ENCODE measurements at places on chromosomes 5 and 9. TPM values are rescaled to one million over a fixed set of nuclear protein-coding genes. Genes with fewer than 3 reads are reported as not detected.

DNA sequence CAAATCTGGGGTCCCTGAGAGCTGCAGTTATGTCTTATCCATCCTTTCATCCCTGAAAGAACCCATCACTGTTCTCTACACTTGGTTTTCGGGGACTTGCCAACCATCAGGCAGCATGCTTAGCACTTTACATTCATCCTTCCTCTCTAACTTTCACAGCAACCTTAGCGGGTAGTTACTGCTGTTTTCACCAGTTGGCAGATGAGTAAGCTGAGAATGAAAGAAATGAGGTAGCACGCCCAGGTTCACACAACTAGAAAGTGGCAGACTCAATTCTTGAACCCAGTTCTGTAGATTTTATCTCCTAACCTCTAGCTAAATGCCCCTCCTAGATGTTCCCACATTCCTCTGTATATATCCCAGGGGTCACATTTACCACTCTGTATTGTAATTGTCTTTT lies 342.0 kb upstream of the WWC1 start:
- no peaks in the 10 kb centered on the region for H3K27me3 ChIP-seq
- H3K4me1 ChIP-seq = no peaks in the 10 kb centered on the region
- DNase-seq = no peak
- H3K27ac ChIP-seq = no peak overlapping the region
- H3K4me3 ChIP-seq = no peak overlapping the region

DNA sequence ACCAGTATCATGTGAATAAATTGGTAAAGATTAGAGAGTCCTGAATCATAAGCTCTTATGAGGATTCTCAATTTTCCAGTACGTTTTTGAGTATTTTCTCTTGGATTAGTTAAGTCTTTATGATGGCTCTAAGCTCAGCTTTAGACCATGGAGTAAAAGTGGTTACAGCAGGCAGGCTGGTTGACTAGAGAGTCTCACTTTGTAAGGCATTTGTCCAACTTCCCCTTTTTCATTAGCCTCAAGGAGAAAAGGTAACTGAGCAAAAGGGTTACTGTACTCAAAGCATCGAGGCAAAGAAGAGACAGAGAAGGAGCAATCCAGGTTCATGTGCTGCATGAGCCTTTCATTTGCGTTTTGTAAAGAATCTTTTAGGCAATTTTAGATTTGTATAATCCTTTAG lies 8.5 kb downstream of the NOP16 start:
- H3K36me3 ChIP-seq = no peaks in the 10 kb centered on the region
- peak overlapping the region; percentile 98 for H3K27ac ChIP-seq
- no peak for DNase-seq
- H3K27me3 ChIP-seq = no peaks in the 10 kb centered on the region
- H3K4me1 ChIP-seq = peaks cover 37% of the 10 kb centered on the region
- no peak overlapping the region for H3K4me3 ChIP-seq

GRCh38 chr5:173456751-173457171 lies 128.5 kb upstream of the STC2 start:
- H3K27me3 ChIP-seq = no peaks in the 10 kb centered on the region
- no peaks in the 10 kb centered on the region for H3K36me3 ChIP-seq

The CDH10 gene
- total RNA-seq = not detected

The NIPSNAP3A gene
- 7.1 TPM for total RNA-seq

DNA sequence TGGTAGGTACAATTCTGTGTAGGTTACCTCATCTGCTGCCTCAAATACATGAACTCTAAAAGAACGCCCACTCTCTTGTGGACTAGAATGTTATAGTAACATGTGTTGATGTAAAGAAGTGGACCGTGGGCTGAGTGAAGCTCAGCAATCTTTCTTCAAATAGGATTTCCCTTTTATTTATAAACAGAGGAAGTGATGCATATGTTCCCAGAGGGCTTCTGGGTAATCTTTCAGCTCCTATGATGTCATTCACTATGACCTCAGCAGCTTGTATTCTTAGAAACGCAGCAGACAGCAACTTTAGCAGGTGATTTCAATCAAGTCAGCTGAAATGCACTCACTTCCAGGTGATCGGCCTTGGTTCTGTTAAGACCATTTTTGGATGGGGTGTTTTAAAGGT lies 14.4 kb downstream of the F2RL2 start:
- H3K4me3 ChIP-seq = no peak overlapping the region
- H3K36me3 ChIP-seq = no peaks in the 10 kb centered on the region
- no peaks in the 10 kb centered on the region for H3K27me3 ChIP-seq
- no peak for DNase-seq

- peaks cover 5% of the 10 kb centered on the region for H3K27me3 ChIP-seq
- H3K36me3 ChIP-seq = no peaks in the 10 kb centered on the region
- peaks cover 12% of the 10 kb centered on the region for H3K4me1 ChIP-seq
- DNase-seq = peak; percentile 39
Measured at GRCh38 chr9:130172161-130172857, at the start of gene NCS1. Gene NCS1 (plus strand): TSS chr9:130172404. CDS start chr9:130172664, 260 bp downstream.

DNA sequence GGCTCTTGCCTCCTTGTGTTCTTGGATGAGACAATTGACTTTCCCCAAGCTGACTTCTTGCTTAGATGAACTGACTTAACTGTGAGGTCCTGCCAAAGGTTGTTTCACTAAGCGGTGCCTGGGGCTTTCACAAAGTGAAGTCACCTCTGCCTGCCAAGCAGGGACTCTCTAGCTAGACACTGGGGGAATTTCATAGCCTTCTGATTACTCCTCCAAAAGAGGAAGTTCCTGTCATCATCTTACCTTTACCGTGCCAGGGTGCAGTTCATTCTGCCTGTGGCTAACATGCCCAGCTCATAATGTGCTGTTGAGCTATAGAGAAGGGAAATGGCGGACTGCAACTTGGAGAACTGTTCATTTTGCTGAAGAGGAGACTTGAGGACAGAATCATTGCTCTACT lies 472.0 kb upstream of the WWC1 start:
- H3K36me3 ChIP-seq = no peaks in the 10 kb centered on the region
- H3K4me1 ChIP-seq = no peaks in the 10 kb centered on the region
- no peak overlapping the region for H3K27ac ChIP-seq
- no peak for DNase-seq
- no peaks in the 10 kb centered on the region for H3K27me3 ChIP-seq
- no peak overlapping the region for H3K4me3 ChIP-seq

The MEF2C gene
- 63.8 TPM for total RNA-seq

DNA sequence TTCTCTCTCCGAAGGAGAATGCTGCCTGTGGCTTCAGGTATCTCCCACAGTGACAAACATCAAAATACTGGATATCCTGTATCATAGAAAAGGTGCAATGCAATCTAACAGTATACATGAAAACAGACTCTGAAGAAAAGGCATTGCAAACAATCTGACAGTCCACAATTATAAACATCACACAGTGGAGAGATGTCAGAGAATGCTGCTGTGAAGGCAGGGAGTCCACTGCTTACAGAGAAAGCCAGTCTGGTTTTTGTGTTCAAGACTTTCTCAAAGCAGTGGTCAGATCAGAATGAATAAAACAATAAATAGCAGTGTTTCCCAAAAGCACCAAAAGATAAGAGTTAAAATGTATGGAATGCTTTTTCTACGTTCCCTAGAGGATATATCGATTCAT lies 28.7 kb downstream of the TTC23L start:
- H3K36me3 ChIP-seq = no peaks in the 10 kb centered on the region
- H3K27ac ChIP-seq = no peak overlapping the region
- H3K4me1 ChIP-seq = no peaks in the 10 kb centered on the region
- no peak for DNase-seq

DNA sequence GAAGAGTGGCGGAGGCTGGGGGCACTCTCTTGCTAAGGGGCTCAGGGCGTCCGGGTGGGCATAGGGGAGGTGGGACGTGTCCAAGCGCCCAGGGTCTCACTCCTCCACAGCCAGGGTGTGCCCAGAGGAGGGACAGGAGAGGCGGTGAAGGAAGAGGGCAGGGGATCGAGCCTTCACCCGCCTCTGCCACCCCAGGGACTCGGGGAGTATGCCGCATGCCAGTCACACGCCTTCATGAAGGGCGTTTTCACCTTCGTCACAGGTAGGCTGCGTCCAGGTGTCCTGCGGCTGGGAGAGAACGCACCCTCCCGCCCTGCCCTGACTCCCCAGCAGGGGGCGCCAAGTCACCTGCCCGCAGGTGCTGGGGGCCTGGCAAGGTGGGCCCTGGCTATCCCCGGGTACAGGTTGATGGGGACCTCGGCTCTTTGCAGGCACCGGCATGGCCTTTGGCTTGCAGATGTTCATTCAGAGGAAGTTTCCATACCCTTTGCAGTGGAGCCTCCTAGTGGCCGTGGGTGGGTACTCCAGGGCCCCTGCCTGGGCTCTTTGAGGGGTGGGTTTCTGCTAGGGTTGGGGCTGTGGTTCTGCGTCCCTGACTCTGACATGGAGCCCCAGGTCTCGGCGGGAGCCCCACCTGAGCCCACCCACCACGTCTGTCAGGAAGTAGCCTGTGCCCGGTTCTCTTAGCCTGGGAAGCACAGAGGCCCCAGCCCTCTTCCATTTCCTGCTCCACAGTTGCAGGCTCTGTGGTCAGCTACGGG lies 552 bp downstream of the TMEM141 start:
- peak overlapping the region; percentile 81 for H3K4me3 ChIP-seq
- H3K4me1 ChIP-seq = peaks cover 12% of the 10 kb centered on the region
- no peaks in the 10 kb centered on the region for H3K36me3 ChIP-seq
- H3K27ac ChIP-seq = peak overlapping the region; percentile 95

The SPATA9 gene
- not detected for total RNA-seq

GRCh38 chr5:118557251-118557661 lies 431.1 kb downstream of the DTWD2 start:
- H3K27me3 ChIP-seq = no peaks in the 10 kb centered on the region
- no peak overlapping the region for H3K4me3 ChIP-seq
- no peak for DNase-seq

The PCDHGA7 gene
- 1.9 TPM for total RNA-seq

GRCh38 chr5:80141147-80141671 lies 106.1 kb downstream of the THBS4 start:
- peak; percentile 89 for DNase-seq
- H3K27ac ChIP-seq = peak overlapping the region; percentile 86
- no peak overlapping the region for H3K4me3 ChIP-seq
- H3K4me1 ChIP-seq = peaks cover 17% of the 10 kb centered on the region

The TENT4A gene
- 13.1 TPM for total RNA-seq

The NUP188 gene
- 59.7 TPM for total RNA-seq

DNA sequence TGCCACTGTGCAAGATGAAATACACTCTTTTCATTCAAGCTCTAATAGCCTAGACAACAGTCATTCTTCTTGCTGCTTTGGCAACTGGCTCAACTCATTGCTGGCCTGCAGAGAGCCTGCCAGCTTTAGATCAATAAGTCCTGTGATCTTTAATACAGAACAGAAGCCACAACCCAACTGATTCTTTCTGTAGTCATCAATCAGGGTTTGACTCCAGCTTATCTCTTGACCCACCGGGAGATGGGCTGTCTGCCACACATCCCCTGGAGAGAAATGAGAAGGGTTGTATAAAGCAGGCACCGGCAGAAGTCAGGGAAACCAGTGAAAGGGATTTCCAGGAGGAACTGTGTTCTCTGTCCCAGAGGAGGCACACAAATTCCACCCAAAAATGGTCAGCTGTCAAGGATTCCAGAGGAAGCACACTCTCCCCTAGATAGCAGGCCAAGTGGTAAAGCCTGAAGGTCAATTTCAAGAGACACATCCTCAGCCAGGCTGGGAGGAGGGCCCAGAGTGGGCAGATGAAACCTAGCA lies 24.5 kb downstream of the LHFPL2 start:
- DNase-seq = no peak
- H3K27me3 ChIP-seq = no peaks in the 10 kb centered on the region
- no peaks in the 10 kb centered on the region for H3K36me3 ChIP-seq
- no peak overlapping the region for H3K4me3 ChIP-seq
- H3K4me1 ChIP-seq = peaks cover 7% of the 10 kb centered on the region
- H3K27ac ChIP-seq = no peak overlapping the region

GRCh38 chr5:66680221-66680620 lies 84.0 kb downstream of the MAST4 start:
- H3K36me3 ChIP-seq = no peaks in the 10 kb centered on the region
- no peak for DNase-seq
- H3K27ac ChIP-seq = no peak overlapping the region
- no peak overlapping the region for H3K4me3 ChIP-seq

GRCh38 chr5:104375345-104375744 lies 812.8 kb upstream of the NUDT12 start:
- H3K4me1 ChIP-seq = no peaks in the 10 kb centered on the region
- no peaks in the 10 kb centered on the region for H3K36me3 ChIP-seq
- H3K27me3 ChIP-seq = no peaks in the 10 kb centered on the region
- DNase-seq = no peak
- no peak overlapping the region for H3K27ac ChIP-seq

- no peaks in the 10 kb centered on the region for H3K4me1 ChIP-seq
- no peak for DNase-seq
- no peaks in the 10 kb centered on the region for H3K36me3 ChIP-seq
Measured at GRCh38 chr9:126564716-126565115, 49.0 kb upstream of the LMX1B start.

The ANXA2R gene
- total RNA-seq = 1.1 TPM

The ZFP37 gene
- total RNA-seq = 2.0 TPM

DNA sequence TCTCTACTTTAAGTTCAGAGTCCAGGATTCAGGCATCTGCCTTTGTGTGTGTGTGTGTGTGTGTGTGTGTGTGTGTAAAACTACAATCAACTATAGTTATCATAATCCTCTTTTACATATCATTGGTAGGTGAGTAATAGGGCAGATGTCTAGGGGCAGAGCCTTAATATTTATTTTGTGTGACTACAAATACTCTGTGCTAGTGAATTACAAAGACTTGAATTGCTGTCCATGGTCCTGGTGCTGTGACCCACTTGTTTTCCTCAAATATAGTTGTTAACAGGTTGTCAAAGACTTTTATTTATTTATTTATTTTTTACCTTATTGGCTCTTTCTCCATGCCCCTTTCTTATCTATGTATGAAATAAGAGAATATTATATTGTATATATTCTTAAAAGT lies 196.8 kb downstream of the ANXA1 start:
- no peak overlapping the region for H3K4me3 ChIP-seq
- no peak for DNase-seq
- no peaks in the 10 kb centered on the region for H3K36me3 ChIP-seq
- no peaks in the 10 kb centered on the region for H3K4me1 ChIP-seq

DNA sequence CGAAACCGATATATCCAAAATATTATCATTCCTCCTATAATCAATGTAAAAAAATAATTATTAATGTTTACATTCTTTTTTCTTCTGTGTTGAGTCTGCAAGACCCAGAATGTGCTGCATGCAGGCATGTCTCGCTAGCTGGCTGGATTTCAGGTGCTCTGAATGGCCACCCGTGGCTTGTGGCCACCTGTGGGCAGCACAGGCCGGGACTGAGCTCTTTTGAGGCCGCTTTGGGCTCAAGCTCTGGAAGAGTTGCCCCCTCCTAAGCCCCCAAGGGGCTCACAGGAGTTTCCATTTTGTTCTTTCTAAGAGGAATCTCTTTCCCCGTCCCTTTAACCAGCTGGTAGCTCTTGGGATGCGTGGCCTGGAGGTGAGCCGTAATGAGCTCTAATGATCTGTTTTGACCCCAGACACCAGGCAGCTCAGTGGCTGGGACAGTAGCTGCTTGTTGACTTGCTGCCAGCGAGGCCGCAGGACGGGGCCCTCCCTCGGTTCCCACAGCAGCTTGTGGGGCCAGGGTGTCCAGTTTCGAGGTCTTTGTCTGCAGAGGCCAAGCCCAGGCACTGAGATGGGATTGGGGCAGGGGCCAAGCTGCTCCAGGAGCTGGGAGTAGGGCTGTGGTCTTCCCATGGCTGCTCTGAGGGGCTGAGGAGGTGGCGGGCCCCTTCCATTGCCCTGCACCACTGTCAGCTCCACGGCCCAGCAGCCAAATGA lies 20.8 kb downstream of the ASS1 start:
- H3K36me3 ChIP-seq = no peaks in the 10 kb centered on the region
- no peak overlapping the region for H3K4me3 ChIP-seq
- H3K27ac ChIP-seq = no peak overlapping the region
- H3K4me1 ChIP-seq = no peaks in the 10 kb centered on the region
- no peaks in the 10 kb centered on the region for H3K27me3 ChIP-seq
